ENCODE measurements at places on chromosomes 5 and 9. TPM values are rescaled to one million over a fixed set of nuclear protein-coding genes. Genes with fewer than 3 reads are reported as not detected.

The LCN15 gene
- not detected for total RNA-seq

The GALNT10 gene
- total RNA-seq: 34.6 TPM

The NXNL2 gene
- 0.77 TPM for total RNA-seq

The CNOT6 gene
- 5.5 TPM for total RNA-seq

The PCDHGA5 gene
- total RNA-seq: 1.6 TPM

The C5orf52 gene
- total RNA-seq: not detected

The ECSCR gene
- not detected for total RNA-seq

The PLAC8L1 gene
- not detected for total RNA-seq

The CCL21 gene
- total RNA-seq: not detected

The IFNA2 gene
- not detected for total RNA-seq

The LRSAM1 gene
- 7.4 TPM for total RNA-seq

The GRM6 gene
- under 0.01 TPM for total RNA-seq

The OR1L6 gene
- not detected for total RNA-seq

The DMRTA1 gene
- 0.47 TPM for total RNA-seq

The CCL19 gene
- not detected for total RNA-seq

Measured in bronchial smooth muscle cell (primary cell).